ENCODE measurements at places on chromosomes 4 and X. TPM values are rescaled to one million over a fixed set of nuclear protein-coding genes. Genes with fewer than 3 reads are reported as not detected.
A peak's percentile ranks its signal among the peaks of the same experiment; 100 is the strongest.

ATP2B3 gene
- 1.2 TPM for total RNA-seq

POU3F4 gene
- not detected for total RNA-seq

FNIP2 gene
- total RNA-seq: 28.4 TPM

KIAA1210 gene
- 286 TPM for total RNA-seq

PRRG3 gene
- 0.94 TPM for total RNA-seq

RNF150 gene
- total RNA-seq: 7.8 TPM

GPC4 gene
- total RNA-seq: 15.9 TPM

GRCh38 chr4:184282895-184283654, 65.4 kb upstream of the ENPP6 start:
- no peak overlapping the region for H3K27ac ChIP-seq
- no peak for DNase-seq
- peaks cover 10% of the 10 kb centered on the region for H3K4me1 ChIP-seq
- no peak overlapping the region for H3K4me3 ChIP-seq
- H3K27me3 ChIP-seq: no peaks in the 10 kb centered on the region

- DNase-seq: no peak
- no peaks in the 10 kb centered on the region for H3K27me3 ChIP-seq
- no peak overlapping the region for H3K4me3 ChIP-seq
- H3K36me3 ChIP-seq: no peaks in the 10 kb centered on the region
- no peaks in the 10 kb centered on the region for H3K4me1 ChIP-seq
Measured at GRCh38 chr4:165403637-165404036, 24.8 kb downstream of the CPE start.

DNA sequence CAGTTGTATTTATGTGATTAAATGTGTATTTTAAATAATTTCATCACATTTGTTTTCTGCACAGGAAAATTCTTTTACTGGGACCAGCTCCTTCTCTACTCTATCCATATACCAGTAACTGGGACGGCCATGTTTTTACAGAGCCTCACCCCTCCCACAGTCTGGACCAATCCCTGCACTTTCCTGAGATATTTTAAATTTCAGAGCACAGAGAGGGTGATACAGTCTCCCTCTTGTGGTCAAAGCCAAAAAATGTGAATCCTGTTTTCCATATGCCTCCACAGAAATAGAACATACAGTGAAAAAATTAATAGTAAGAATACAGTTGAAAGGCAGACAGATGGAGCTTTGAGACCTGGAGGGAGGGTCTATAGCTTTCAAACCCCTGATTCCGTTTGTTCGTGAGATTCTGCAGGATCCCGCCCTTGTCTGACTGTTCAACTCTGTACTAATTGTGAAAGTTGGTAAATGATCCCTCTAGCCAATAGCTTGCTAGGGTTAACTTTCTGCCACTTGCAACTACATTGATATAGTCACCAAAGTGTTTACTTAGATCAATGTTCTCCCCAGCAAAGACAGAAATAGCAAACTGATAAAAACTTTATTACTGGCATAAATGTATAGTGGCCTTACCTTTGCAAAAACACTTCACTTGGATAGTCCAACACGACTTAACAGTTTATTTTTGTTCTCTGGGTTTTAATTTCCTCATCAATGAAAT, 172.2 kb downstream of the PPARGC1A start:
- H3K27ac ChIP-seq: no peak overlapping the region
- no peak overlapping the region for H3K4me3 ChIP-seq
- peak; percentile 35 for DNase-seq
- H3K4me1 ChIP-seq: no peaks in the 10 kb centered on the region
- H3K36me3 ChIP-seq: no peaks in the 10 kb centered on the region

DNA sequence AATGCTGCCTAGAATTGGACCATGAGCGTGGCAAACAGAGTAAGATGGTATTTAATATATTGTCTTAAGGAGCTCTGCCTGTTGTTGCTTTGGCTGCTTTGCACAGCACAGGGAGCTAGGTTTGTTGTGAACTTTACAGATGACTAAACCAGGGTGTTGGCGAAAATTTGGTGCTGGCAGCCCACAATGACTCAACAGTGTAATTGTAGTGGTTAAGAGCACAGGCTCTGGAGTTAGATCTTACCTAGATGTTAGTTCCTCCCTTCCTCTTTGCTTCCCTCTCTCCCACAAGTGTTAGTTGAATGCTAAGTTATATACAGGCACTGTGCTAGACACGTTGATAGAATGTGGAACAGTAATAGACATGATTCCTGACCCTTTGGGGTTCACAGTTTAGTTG, 128.9 kb upstream of the TRPC5 start:
- no peak overlapping the region for H3K4me3 ChIP-seq
- no peaks in the 10 kb centered on the region for H3K36me3 ChIP-seq
- no peak for DNase-seq
- no peak overlapping the region for H3K27ac ChIP-seq

- H3K36me3 ChIP-seq: no peaks in the 10 kb centered on the region
- DNase-seq: peak; percentile 66
- peak overlapping the region; percentile 87 for H3K27ac ChIP-seq
- H3K4me3 ChIP-seq: peak overlapping the region; percentile 86
Measured at GRCh38 chr4:156970501-156971164, 966 bp downstream of the PDGFC start.

DNA sequence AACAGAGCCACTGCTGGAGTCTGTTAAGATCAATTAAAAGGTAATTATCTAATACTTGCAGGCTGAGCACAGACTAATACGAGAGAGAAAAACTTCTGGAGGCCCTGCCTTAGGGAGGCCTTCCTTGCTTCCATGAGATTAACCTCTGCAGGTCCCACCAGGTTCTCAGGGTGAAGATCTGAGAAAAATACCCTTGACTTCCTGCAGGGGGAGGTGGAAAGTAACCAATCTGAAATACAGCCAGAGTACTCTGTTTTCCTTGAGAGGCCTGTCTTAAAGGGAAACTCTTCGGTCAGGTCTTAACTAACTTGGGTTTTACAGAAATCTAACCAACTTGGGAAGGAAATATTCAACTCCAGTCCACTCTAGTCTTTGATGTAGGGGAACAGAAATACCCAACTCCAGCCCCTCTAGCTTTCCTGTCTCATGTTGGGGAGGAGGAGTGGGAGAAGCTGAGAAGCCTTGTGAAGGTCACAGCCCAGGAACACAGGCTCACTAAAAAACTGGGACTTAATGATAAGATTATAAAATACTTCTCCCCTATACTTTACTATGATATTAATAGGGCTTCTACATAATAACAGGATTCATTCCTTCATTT, 77.1 kb downstream of the TBCK start:
- H3K4me1 ChIP-seq: no peaks in the 10 kb centered on the region
- H3K36me3 ChIP-seq: no peaks in the 10 kb centered on the region
- peak; percentile 21 for DNase-seq
- H3K27ac ChIP-seq: no peak overlapping the region
- no peaks in the 10 kb centered on the region for H3K27me3 ChIP-seq
- no peak overlapping the region for H3K4me3 ChIP-seq

DNA sequence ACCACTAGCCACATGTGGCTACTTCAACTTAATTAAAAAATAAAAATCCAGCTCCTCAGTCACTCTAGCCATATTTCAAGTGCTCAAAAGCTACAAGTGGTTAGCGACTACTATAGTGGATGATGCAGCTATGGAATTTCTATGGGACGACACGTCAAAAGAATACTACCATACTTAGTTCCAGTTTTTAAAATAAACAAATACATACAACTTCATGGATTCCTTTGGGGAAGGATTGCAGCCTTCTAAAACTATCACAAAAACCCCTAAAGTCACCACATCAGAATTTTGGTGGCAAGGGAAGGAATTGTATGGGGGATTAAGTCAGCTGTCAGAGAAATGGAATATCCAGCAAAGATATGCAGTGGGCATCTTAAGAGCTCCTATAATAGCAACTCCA, 6.5 kb downstream of the ZNF280C start:
- no peak overlapping the region for H3K4me3 ChIP-seq
- no peaks in the 10 kb centered on the region for H3K4me1 ChIP-seq
- H3K36me3 ChIP-seq: no peaks in the 10 kb centered on the region
- H3K27me3 ChIP-seq: no peaks in the 10 kb centered on the region
- no peak overlapping the region for H3K27ac ChIP-seq

GRCh38 chr4:76813070-76813469, 84.9 kb downstream of the SOWAHB start:
- H3K4me1 ChIP-seq: no peaks in the 10 kb centered on the region
- DNase-seq: no peak
- no peak overlapping the region for H3K27ac ChIP-seq
- H3K36me3 ChIP-seq: no peaks in the 10 kb centered on the region
- no peak overlapping the region for H3K4me3 ChIP-seq

DNA sequence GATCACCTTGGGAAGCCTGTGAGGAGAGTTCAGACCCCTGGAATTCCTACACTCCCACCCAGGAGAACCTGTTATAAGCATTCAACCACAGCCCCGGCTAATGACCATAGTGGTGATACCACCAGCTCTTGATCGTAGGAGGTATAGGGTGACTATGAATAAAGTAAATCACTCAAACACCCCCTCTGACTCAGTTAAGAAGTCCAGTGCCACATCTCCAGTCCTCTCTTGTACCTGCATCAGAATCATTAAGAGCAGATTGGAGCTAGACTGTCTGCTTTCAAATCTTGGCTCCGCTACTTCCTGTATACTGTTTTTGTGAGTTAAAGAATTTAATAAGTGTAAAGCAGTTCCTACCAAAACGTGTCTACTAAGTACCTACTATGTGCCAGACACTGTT, 565.1 kb upstream of the DIPK2B start:
- H3K4me1 ChIP-seq: no peaks in the 10 kb centered on the region
- H3K4me3 ChIP-seq: no peak overlapping the region
- no peaks in the 10 kb centered on the region for H3K27me3 ChIP-seq
- H3K27ac ChIP-seq: no peak overlapping the region
- no peaks in the 10 kb centered on the region for H3K36me3 ChIP-seq

GRCh38 chr4:109389369-109390114, 44.1 kb upstream of the SEC24B start:
- H3K27me3 ChIP-seq: no peaks in the 10 kb centered on the region
- no peaks in the 10 kb centered on the region for H3K4me1 ChIP-seq
- no peak overlapping the region for H3K4me3 ChIP-seq
- no peak for DNase-seq
- H3K36me3 ChIP-seq: no peaks in the 10 kb centered on the region

- H3K4me1 ChIP-seq: no peaks in the 10 kb centered on the region
- no peak overlapping the region for H3K4me3 ChIP-seq
- DNase-seq: no peak
- H3K27ac ChIP-seq: no peak overlapping the region
- no peaks in the 10 kb centered on the region for H3K36me3 ChIP-seq
Measured at GRCh38 chrX:69290292-69290691, 125.0 kb upstream of the PJA1 start.

DNA sequence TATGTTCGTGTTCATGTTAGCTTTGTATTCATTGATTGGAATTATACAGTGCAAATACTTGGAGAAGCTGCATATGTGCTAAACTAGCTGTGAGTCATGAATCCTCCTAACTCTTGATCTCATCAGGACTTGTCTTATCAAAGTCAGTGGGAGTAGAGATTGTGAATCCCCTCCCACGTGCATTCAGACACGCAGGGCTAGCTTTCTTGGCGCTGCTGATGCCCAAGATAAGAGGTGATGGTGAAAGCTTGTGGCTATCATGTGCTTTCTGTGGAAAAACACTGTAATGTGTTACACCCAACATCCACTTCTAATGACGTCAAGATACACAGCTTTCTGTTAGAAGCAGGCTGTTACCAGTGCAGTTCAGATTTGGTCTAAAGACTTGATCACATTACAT, 348.7 kb upstream of the HAND2 start:
- H3K36me3 ChIP-seq: no peaks in the 10 kb centered on the region
- no peak overlapping the region for H3K4me3 ChIP-seq
- no peak overlapping the region for H3K27ac ChIP-seq

DNA sequence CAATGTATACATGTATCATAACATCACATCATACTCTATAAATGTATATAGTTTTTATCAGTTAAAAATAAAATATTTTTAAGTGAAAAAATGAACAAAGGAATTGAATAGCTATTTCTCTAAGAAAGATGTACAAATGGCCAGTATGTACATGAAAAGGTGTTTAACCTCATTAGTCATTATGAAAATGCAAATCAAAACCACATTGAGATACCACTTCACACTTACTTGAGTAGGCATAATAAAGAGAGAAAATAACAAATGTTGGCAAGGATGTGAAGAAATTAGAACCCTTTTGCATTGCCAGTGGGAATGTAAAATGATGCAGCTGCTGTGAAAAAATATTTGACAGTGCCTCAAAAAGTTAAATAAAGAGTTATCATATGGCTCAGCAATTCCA, 95.5 kb downstream of the IRS4 start:
- no peak overlapping the region for H3K4me3 ChIP-seq
- H3K4me1 ChIP-seq: no peaks in the 10 kb centered on the region
- no peak overlapping the region for H3K27ac ChIP-seq
- no peak for DNase-seq
- H3K27me3 ChIP-seq: no peaks in the 10 kb centered on the region
- H3K36me3 ChIP-seq: no peaks in the 10 kb centered on the region

GRCh38 chr4:6855692-6856297, 53.8 kb upstream of the TBC1D14 start:
- no peak for DNase-seq
- H3K36me3 ChIP-seq: no peaks in the 10 kb centered on the region
- H3K4me3 ChIP-seq: no peak overlapping the region
- peaks cover 8% of the 10 kb centered on the region for H3K4me1 ChIP-seq
- H3K27me3 ChIP-seq: no peaks in the 10 kb centered on the region

- H3K27me3 ChIP-seq: no peaks in the 10 kb centered on the region
- no peak overlapping the region for H3K27ac ChIP-seq
- no peaks in the 10 kb centered on the region for H3K36me3 ChIP-seq
- no peaks in the 10 kb centered on the region for H3K4me1 ChIP-seq
- no peak for DNase-seq
Measured at GRCh38 chr4:30543057-30543456, 177.1 kb upstream of the PCDH7 start.

GRCh38 chr4:52560844-52561280, 98.2 kb downstream of the USP46 start:
- no peak overlapping the region for H3K4me3 ChIP-seq
- H3K4me1 ChIP-seq: no peaks in the 10 kb centered on the region
- H3K27ac ChIP-seq: no peak overlapping the region
- DNase-seq: no peak

- DNase-seq: peak; percentile 30
- H3K4me3 ChIP-seq: peak overlapping the region; percentile 27
- H3K27ac ChIP-seq: no peak overlapping the region
- no peaks in the 10 kb centered on the region for H3K36me3 ChIP-seq
Measured at GRCh38 chr4:112515198-112516065, 548 bp downstream of the NEUROG2 start.

DNA sequence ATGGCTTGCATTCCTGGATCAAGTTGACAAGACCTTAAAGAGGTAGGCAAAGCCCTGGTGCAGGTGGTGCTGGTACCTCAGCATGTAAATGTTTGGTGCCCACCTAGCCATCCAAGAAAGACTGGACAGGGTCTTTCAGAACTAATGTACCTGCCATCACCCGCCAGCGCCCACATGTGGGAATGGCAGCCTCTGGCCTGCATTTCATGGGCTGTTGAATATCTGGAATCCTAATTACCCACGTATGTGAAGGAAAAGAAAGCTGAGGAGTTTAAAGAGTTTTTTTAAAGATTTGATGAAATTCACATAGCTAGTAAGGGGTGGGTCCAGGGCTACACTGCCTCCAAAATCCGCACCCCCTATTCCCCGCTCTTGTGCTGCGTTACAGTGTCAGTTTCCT, 8.6 kb upstream of the CCDC149 start:
- no peak for DNase-seq
- no peak overlapping the region for H3K4me3 ChIP-seq
- no peaks in the 10 kb centered on the region for H3K27me3 ChIP-seq
- H3K4me1 ChIP-seq: no peaks in the 10 kb centered on the region
- no peaks in the 10 kb centered on the region for H3K36me3 ChIP-seq
- H3K27ac ChIP-seq: no peak overlapping the region

- no peak overlapping the region for H3K27ac ChIP-seq
- no peaks in the 10 kb centered on the region for H3K27me3 ChIP-seq
- no peaks in the 10 kb centered on the region for H3K36me3 ChIP-seq
- H3K4me1 ChIP-seq: no peaks in the 10 kb centered on the region
Measured at GRCh38 chr4:132540797-132541196, 608.3 kb upstream of the PCDH10 start.

All from testis (tissue), 5 donors.